WTC11 (cell line): ENCODE measurements at places on chromosomes 1 and 21.
A peak's percentile ranks its signal among the peaks of the same experiment; 100 is the strongest.

- 0 out of 2 replicates have a peak overlapping the region, but pooled peaks have one; percentile 65 for H3K27ac ChIP-seq
- H3K4me3 ChIP-seq, result no peak overlapping the region
- H3K4me1 ChIP-seq, result no peaks in the 10 kb centered on the region
- H3K27me3 ChIP-seq, result no peaks in the 10 kb centered on the region; the same call in 1 of the 2 replicates
- peaks cover 8% of the 10 kb centered on the region for H3K36me3 ChIP-seq
These were observed 60.7 kb downstream of the MORN1 start for GRCh38 chr1:2330519-2331199.

DNA sequence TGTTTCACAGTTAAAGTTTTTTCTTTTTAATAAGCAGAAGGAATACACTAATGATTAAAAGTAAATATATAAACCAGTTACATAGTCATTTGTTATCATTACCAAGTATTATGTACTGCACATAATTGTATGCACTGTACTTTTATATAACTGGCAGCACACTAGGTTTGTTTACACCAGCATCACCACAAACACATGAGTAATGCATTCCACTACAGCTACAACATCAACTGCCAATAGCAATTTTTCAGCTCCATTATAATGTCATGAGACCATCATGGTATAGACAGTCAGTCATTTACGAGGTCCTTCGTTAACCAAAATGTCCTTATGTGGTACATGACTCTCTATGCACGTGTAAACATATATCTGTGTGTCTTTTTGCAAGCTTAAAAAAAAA, 35.2 kb downstream of the SCYL3 start:
- H3K4me3 ChIP-seq, result no peak overlapping the region
- H3K4me1 ChIP-seq, result no peaks in the 10 kb centered on the region
- no peaks in the 10 kb centered on the region for H3K27me3 ChIP-seq
- H3K36me3 ChIP-seq, result peaks cover 49% of the 10 kb centered on the region
- H3K27ac ChIP-seq, result no peak overlapping the region

DNA sequence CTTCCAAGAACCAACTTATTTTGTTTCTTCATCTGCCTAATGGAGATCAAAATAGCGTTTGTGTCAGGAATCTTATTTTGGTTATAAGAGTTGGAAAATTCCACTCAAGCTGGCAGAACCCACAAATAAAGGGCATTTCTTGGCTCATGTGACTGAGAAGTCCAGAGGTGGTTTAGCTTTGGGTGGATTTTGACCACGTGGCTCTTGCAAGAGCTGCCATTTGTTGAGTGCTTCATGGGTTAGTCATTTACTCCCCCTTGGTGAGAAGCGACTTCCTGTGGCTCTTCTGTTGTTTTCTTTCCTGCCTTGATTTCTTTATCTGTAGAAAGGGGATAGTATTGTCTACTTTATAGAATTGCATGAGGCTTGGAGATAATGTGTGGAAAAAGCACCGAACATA, 9.5 kb upstream of the RNF186 start:
- no peak for DNase-seq
- H3K4me3 ChIP-seq, result no peak overlapping the region
- H3K36me3 ChIP-seq, result no peaks in the 10 kb centered on the region
- no peak overlapping the region for H3K27ac ChIP-seq
- peaks cover 14% of the 10 kb centered on the region for H3K27me3 ChIP-seq

DNA sequence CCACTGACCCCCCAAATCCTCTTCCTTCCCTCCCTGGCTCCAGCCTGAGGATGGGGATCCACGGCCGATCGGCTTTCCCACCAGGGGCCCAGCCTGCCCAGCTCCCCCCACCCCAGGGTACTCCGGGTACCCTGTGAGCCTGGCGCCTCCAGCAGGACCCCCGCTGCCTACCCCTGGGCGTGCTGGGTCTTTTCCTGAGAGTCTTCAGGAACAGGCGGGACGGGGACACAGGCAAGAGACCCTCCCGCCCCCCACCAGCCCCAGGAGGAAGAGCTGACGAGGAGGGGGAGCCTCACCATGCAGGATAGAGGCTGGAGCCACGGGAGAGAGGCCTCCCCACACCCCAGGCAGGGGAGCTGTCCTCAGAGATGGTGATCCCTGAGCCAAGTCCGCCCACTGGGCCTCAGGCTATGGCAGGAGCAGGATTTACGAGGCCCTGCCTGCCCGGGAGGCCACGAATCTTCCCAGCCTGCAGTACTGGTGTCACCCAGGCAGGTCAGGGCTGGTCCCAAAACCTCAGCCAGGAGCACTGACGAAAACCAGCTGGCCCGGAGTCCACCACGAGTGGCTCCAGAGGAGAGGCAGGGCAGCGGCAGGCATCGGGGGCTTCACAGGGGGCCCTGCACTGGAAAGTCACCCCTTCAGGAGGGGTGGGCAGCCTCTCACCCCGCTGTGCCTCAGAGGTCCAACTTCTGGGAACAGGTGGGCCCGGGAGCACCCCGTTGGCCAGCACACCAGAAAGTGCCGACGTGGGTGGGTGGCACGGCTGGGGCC, 58.0 kb downstream of the MEGF6 start:
- H3K27ac ChIP-seq, result no peak overlapping the region
- DNase-seq, result no peak
- no peaks in the 10 kb centered on the region for H3K4me1 ChIP-seq
- H3K4me3 ChIP-seq, result no peak overlapping the region
- H3K27me3 ChIP-seq, result no peaks in the 10 kb centered on the region; the same call in 1 of the 2 replicates

DNA sequence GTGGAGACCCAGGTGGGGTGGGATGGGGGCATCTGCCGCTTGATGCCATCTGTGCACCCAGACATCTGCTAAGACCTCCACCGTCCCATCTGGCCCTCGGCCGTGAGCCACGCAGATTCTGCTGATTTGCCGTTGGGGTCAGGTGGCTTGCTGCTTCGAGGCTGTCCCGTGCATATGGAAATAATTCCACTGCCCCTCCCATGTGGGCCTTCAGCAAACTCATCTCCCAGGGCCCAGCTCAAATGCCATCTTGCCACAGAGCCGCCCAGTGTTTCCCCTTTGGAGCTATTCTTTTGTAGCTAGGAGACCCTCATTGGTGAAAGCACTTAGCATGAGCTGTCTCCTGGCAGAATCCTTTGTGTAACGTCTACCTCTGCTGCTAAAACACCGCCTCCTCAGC, 99.8 kb downstream of the KAZN start:
- no peak overlapping the region for H3K27ac ChIP-seq
- no peak overlapping the region for H3K4me3 ChIP-seq
- DNase-seq, result no peak
- H3K36me3 ChIP-seq, result peaks cover 5% of the 10 kb centered on the region; the same call in 1 of the 2 replicates
- H3K4me1 ChIP-seq, result peaks cover 22% of the 10 kb centered on the region
